ENCODE measurements at places on chromosomes 2 and 18.

DNA sequence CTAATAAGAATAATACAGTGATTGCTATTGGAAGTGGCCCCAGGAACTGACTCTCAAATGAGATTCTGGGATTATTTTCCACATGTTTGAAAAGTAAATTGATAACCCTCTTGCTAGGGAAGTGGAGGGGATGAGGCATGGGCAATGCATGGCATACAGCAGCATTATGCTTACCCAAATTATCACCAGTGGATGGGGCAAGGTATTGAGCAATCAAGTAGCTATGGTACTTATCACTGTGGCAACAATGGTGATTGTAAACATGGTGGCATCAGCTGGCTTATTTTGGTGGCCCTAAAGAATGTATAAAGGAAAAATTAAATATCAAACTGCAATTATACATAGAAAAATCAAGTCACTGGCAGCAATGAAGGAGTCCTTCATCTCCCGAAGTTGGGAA lies 155.1 kb downstream of the FIGN start:
- no peak for DNase-seq

GRCh38 chr18:73365018-73365417 lies 497.2 kb upstream of the NETO1 start:
- no peak for DNase-seq

DNA sequence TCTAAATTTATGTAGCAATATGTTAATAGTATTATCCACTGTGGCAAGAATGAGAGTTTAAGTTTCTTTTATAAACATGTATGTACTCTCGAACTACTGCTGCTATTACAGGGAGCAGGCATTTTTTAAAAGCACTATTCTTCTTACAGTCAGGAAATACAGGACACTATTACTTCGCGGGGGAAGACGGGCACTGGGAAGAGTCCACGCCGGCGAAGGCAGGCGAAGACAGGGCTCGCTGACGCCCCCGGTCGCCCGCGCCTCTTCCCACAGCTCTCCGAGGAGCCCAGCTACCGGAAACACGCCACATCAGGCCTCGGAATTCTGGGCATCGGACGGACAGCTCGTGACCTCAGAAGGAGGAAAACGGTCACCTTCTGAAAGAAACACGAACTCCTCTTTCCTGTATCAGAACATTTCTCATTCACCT lies 90.2 kb downstream of the FAM161A start:
- no peak for DNase-seq

DNA sequence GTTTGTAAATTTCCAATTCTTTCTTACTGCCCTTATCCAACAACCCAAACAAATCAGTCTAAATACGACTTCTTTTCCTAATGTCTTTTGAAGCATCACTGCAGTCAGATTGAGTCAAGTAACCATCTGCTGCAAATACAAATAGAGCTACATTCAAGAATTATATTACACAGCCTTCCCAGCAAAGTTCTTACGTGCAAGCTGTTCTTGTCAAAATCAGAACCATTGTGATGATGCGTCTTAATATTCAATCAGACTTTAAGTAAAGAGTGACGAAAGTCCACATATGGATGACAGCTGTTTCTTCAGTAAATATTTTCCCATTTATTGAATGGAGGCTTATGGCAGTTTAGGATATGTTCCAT lies 943.8 kb downstream of the LRP1B start:
- DNase-seq = no peak

DNA sequence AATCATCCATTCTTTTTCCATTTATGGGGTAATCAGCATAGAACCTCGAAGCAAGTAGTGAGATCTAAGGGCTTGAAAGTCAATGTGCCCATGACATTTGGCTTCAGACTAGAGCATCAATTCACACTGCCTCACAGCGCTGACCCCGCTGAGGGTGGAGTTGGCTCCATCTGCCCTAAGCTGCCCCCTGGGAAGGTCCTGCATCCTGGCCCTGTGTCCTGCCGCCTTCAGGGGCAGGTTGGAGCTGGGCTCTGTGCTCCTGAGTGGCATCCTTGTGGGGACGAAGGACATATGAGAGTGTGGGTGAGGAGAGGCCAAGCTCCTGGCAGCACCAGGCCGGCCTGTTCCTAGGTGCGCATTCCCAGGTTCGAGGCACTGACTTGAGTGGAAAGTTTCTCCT lies 249.4 kb downstream of the FHOD3 start:
- no peak for DNase-seq

GRCh38 chr2:37627710-37628109 lies 43.7 kb downstream of the CDC42EP3 start:
- no peak for DNase-seq

- no peak for DNase-seq
Measured at GRCh38 chr2:176535467-176536113, 266.3 kb downstream of the MTX2 start.

DNA sequence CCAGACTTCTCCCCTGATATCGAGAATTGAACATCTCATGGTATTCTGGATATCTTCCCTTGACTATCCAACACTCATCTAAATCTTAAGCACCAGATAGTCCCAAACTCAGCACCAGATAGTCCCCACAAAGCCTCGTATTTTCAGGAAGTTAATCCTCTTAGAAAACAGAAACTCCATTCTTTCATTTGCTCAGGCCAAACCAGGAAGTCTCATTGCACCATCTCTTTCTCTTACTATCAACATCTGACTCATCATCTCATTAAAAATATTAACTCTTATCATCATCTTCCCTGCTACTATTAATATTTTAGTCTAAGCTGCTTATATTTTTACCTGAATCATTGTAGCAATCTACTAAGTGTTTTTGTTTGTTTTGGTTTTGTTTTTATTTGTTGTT lies 286.4 kb downstream of the GALNT13 start:
- DNase-seq = no peak

- DNase-seq = no peak
Measured at GRCh38 chr2:46010925-46011490, 286.2 kb upstream of the EPAS1 start.

DNA sequence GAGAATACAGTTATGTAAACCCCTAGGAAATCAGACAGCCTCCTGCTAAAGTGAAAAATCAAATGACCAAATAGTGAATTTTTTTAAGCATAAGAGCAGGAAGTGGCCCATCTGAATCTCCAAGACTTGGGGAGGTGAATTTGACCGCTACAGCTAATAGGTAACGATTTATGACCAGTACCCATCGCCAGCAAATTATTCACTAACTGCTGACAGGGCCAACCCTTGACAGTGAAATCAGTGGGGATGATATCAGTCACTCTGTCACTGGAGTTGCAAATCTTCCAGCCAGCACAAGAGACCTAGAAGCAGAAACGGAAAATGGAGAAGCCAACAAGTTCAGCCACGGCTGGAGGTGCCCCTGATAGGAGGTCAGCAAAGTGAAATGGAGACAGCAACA lies 164.3 kb upstream of the PIK3C3 start:
- DNase-seq = no peak

Measured in mesothelial cell of epicardium (in vitro differentiated cells).